ENCODE measurements at places on chromosomes 4 and X. TPM values are rescaled to one million over a fixed set of nuclear protein-coding genes. Genes with fewer than 3 reads are reported as not detected.

RIPPLY1 gene
- 0.51 TPM for total RNA-seq

AFP gene
- total RNA-seq, result not detected

LIMCH1 gene
- 9.1 TPM for total RNA-seq

PDZD4 gene
- total RNA-seq, result under 0.01 TPM

TRAPPC2 gene
- 13.8 TPM for total RNA-seq

MAGEB17 gene
- not detected for total RNA-seq

GYPB gene
- total RNA-seq, result not detected

CENPE gene
- total RNA-seq, result 11.2 TPM

Measured in mesangial cell (primary cell).